ENCODE measurements at places on chromosomes 16 and 17.

DNA sequence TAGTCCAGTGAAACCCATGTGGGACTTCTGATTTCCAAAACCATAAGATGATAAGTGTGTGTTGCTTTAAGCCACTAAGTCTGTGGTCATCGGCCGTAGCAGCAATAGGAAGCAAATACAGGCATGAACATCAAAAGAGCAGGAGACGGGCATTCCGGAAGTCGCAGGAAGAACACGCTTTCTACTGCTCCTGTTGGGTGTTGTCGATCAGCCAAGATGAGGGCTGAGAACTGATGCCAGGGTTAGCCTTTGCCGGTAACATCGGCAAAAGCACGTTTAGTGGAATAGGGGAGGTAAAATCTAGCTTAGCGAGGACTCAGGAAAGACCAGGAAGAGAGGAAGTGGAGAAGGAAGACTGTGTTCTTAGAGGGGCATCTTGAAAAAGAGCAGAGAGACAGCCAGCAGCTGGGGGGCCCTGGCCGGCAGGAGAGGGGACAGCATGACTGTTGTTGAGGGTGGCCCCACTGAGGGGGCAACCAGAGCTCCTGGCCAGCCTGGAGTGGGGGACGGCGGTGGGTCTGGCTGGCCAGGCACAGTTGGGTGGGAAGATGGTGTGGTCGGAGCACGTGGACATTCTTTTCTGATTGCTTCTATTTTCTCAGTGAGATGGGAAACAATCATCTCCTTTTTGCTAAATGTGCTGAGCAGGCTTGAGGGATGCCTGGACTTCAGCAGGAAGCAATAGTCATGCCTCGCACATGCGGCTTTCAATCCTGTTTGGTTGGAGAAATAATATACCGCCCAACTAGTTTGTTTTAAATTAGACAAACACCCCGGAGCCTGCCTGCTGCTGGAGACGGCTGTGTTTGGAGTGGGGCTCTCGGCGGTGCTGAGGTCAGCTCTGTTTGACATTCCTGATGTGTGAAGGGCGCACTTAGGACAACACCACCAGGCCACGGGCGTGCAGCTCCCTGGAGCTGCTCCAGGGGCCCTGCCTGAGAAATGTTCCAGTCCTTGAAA lies 109.9 kb downstream of the METRNL start:
- peaks cover 18% of the 10 kb centered on the region for H3K4me1 ChIP-seq
- no peak overlapping the region for H3K27ac ChIP-seq
- DNase-seq: no peak
- no peaks in the 10 kb centered on the region for H3K27me3 ChIP-seq

GRCh38 chr17:72299592-72299991 lies 178.8 kb downstream of the SOX9 start:
- no peaks in the 10 kb centered on the region for H3K27me3 ChIP-seq
- H3K4me1 ChIP-seq: no peaks in the 10 kb centered on the region
- no peak for DNase-seq
- no peak overlapping the region for H3K4me3 ChIP-seq
- H3K27ac ChIP-seq: no peak overlapping the region
- no peaks in the 10 kb centered on the region for H3K36me3 ChIP-seq

DNA sequence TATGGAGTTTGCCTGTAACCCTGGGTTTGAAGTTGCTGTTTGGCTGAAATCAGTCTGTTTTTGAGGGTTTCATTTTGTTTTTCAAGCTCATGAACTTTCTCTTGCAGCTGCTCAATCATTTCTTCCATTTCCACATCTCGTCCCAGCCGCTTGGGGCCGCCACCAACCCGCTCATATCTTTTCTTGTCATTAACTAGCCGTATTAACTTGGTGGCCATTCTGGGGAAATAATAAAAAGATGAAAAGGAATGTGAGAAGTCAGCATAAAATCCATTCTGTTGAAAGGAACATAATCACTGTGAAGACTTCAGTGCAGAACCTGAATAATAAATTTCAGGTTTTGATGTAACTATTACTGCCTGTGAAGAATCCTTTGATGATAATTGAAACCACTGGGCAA lies 11.5 kb downstream of the RPGRIP1L start:
- no peak for DNase-seq
- H3K4me1 ChIP-seq: peaks cover 5% of the 10 kb centered on the region
- no peak overlapping the region for H3K27ac ChIP-seq
- H3K36me3 ChIP-seq: peaks cover 53% of the 10 kb centered on the region
- H3K4me3 ChIP-seq: no peak overlapping the region

- H3K36me3 ChIP-seq: no peaks in the 10 kb centered on the region
- DNase-seq: peak; percentile 86
- H3K4me3 ChIP-seq: no peak overlapping the region
These were observed 331 bp upstream of the CCDC92B start for GRCh38 chr17:2749784-2750181.

DNA sequence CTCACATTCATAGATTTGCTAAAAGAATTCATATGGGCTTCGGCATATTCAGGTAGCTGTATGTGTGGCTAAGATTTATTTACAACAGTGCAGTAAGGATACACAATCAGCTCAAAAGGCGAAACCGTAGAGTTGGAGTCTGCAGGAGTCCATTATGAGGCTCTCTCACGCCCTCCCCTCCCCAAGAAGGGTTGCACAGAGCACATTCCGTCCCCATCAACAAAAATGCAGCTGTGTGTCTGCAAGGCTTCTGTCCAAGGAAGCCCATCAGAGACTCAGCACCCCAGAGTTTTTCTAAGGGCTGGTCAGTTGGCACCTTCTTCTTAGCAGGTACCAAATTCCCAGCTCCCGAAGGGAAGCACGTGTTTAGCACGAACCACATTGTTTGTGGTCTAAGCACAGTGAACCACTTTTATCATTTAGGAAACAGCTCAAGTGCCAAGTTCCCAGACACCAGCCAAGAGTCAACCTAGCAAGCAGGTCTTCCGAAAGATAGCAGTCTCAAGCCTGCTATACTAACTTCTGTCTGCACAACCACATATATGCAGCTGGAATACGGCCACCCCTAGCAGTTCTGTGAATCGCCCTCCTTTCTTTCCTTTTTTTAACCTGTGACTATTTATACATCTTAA lies 28.5 kb upstream of the MEAK7 start:
- H3K4me3 ChIP-seq: no peak overlapping the region
- peaks cover 6% of the 10 kb centered on the region for H3K36me3 ChIP-seq

DNA sequence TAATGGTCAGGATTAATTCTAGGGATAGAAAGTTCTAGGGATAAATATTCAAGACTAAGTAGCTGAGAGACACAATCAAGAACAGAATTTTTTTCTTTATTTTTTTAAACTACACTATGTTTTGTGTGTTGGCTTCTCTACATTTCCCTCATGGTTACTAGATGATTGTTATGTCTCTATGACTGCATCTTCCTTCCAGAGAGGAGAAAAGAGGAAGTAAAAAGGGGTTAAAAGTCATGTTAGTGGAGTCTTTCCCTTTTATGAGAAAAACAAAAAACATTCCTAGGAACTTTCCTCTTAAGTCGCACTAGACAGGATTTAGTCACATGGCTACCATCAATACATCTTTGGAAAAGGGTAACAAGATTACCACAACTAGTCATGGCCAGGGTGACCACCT lies 375.0 kb downstream of the KCNJ2 start:
- H3K36me3 ChIP-seq: no peaks in the 10 kb centered on the region
- H3K27me3 ChIP-seq: no peaks in the 10 kb centered on the region
- H3K4me1 ChIP-seq: no peaks in the 10 kb centered on the region
- no peak overlapping the region for H3K27ac ChIP-seq
- no peak overlapping the region for H3K4me3 ChIP-seq

- H3K36me3 ChIP-seq: peaks cover 41% of the 10 kb centered on the region
- H3K27ac ChIP-seq: no peak overlapping the region
These were observed 9.3 kb downstream of the ZNF629 start for GRCh38 chr16:30777591-30778297.

- H3K27me3 ChIP-seq: peaks cover 15% of the 10 kb centered on the region
- DNase-seq: no peak
- no peak overlapping the region for H3K27ac ChIP-seq
- H3K4me1 ChIP-seq: peaks cover 5% of the 10 kb centered on the region
- no peak overlapping the region for H3K4me3 ChIP-seq
These were observed 32.6 kb downstream of the IGF2BP1 start for GRCh38 chr17:49029801-49030200.

DNA sequence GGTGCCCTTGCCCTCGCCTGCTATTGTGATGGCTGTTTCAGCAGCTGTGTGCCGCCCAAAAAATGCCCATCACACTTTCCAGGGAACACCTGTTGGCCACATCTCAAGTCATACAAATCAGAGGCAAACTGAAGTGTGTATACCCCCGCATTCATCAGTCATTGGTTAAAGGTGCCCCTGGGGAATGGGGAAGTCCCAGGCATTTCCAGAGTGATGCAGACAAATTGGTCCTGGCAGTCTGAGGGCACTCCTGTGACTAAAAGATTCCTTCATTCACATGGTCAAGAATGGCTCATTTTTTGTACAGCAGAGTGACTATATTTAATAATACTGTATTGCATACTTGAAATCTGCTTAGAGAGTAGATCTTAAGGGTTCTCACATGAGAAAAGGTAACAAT lies 102.9 kb upstream of the TMEM97 start:
- peaks cover 11% of the 10 kb centered on the region for H3K4me1 ChIP-seq
- no peak for DNase-seq
- H3K27ac ChIP-seq: no peak overlapping the region

- no peaks in the 10 kb centered on the region for H3K27me3 ChIP-seq
- H3K4me3 ChIP-seq: no peak overlapping the region
- no peaks in the 10 kb centered on the region for H3K4me1 ChIP-seq
These were observed 9.1 kb downstream of the TOM1L1 start for GRCh38 chr17:54909766-54910165.

GRCh38 chr17:11589716-11590115 lies 8.6 kb upstream of the DNAH9 start:
- H3K4me1 ChIP-seq: no peaks in the 10 kb centered on the region
- no peaks in the 10 kb centered on the region for H3K36me3 ChIP-seq
- peaks cover 4% of the 10 kb centered on the region for H3K27me3 ChIP-seq
- H3K27ac ChIP-seq: no peak overlapping the region

DNA sequence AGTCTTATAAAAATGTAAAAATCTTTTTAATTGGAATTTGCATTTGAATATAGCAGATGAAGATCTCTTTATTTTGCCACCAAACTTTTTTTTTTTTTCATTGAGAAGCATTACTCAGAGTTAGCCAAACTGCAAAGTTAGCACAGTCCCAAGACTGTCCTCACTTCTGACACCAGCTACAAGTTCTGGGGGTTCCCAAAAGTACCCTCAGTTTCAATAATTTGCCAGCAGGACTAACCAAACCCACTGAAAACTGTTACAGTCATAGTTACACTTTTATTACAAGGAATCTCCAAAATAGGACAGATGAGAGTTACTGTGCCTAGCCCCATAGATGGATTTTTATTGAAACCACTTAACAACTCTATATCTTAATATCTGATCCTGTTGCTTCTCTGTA lies 144.1 kb downstream of the CHD9 start:
- peaks cover 12% of the 10 kb centered on the region for H3K4me1 ChIP-seq
- no peak for DNase-seq
- no peak overlapping the region for H3K27ac ChIP-seq
- H3K4me3 ChIP-seq: no peak overlapping the region
- H3K27me3 ChIP-seq: no peaks in the 10 kb centered on the region

DNA sequence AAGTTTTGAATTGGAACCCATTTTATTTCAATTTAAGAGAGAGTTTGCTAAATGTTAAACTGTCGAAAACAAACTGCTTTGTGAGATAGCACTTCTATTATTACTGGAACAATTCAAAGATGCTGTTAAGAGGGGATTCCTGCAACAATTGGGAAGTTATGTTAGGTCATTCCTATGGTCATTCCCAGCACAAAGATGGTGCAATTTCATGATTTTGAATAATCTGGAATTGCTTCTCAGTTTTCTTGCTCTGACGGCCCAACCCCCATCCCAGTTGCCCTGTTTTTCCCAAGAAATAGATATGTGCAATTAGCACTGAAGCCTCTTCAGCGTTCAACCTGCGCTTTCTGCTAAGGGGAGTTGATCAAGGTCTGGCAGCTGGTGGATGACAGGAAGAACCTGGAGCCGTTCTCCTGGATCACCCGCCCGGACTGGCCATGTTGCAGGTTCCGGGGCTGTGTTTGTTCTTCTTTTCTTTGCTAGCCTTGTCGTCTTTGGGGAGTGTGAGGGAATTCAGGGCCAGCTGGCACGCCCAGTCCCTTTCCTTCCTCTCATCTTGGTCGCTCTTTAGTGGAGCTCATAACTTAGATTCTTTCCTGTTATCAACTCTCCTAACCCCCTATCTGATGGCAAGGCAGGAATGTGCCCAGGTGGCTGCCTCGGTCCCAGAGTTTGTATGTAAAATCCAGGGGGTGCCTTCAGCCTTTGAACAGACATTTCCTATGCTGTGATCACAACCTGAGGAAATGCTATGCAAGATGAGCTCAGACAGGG lies 29.0 kb upstream of the IRF8 start:
- peaks cover 32% of the 10 kb centered on the region for H3K4me1 ChIP-seq
- H3K36me3 ChIP-seq: no peaks in the 10 kb centered on the region
- peaks cover 29% of the 10 kb centered on the region for H3K27me3 ChIP-seq
- no peak overlapping the region for H3K4me3 ChIP-seq

GRCh38 chr16:56266641-56267607 lies 75.6 kb downstream of the GNAO1 start:
- no peak overlapping the region for H3K27ac ChIP-seq
- H3K27me3 ChIP-seq: no peaks in the 10 kb centered on the region
- no peak overlapping the region for H3K4me3 ChIP-seq
- H3K4me1 ChIP-seq: peaks cover 24% of the 10 kb centered on the region

GRCh38 chr16:55592306-55592705 lies 25.8 kb downstream of the CAPNS2 start:
- no peak overlapping the region for H3K27ac ChIP-seq
- peaks cover 47% of the 10 kb centered on the region for H3K27me3 ChIP-seq
- DNase-seq: no peak

- H3K27me3 ChIP-seq: no peaks in the 10 kb centered on the region
- H3K36me3 ChIP-seq: peaks cover 27% of the 10 kb centered on the region
- H3K4me3 ChIP-seq: peak overlapping the region; percentile 51
- no peak for DNase-seq
- H3K4me1 ChIP-seq: peaks cover 76% of the 10 kb centered on the region
These were observed 2.9 kb downstream of the FAM117A start for GRCh38 chr17:49760932-49761558.

- H3K36me3 ChIP-seq: no peaks in the 10 kb centered on the region
- H3K4me3 ChIP-seq: no peak overlapping the region
- H3K27ac ChIP-seq: peak overlapping the region; percentile 74
- no peak for DNase-seq
These were observed 89.5 kb downstream of the MARF1 start for GRCh38 chr16:15553313-15554088.

- peaks cover 51% of the 10 kb centered on the region for H3K36me3 ChIP-seq
- DNase-seq: no peak
- H3K27me3 ChIP-seq: no peaks in the 10 kb centered on the region
- peaks cover 58% of the 10 kb centered on the region for H3K4me1 ChIP-seq
- peak overlapping the region; percentile 99 for H3K4me3 ChIP-seq
These were observed 1.9 kb downstream of the DCAF7 start for GRCh38 chr17:63552211-63552610.

GRCh38 chr16:2482708-2483534 lies 8.0 kb downstream of the TBC1D24 start:
- no peaks in the 10 kb centered on the region for H3K27me3 ChIP-seq
- DNase-seq: no peak
- H3K36me3 ChIP-seq: peaks cover 2% of the 10 kb centered on the region

GRCh38 chr17:63699638-63700527 lies at the start of gene LIMD2:
Gene LIMD2 (minus strand): TSS chr17:63700125. CDS start chr17:63699298, 827 bp downstream.
- peak within 1 kb of the TSS; percentile 85 for H3K4me3 ChIP-seq
- no peaks in the 10 kb centered on the region for H3K27me3 ChIP-seq
- peak; percentile 88 for DNase-seq
- H3K27ac ChIP-seq: peak within 1 kb of the TSS; percentile 98
- peaks cover 73% of the 10 kb centered on the region for H3K36me3 ChIP-seq
